Psoas muscle (tissue), 8 donors: ENCODE measurements at places on chromosomes 7 and 10.

DNA sequence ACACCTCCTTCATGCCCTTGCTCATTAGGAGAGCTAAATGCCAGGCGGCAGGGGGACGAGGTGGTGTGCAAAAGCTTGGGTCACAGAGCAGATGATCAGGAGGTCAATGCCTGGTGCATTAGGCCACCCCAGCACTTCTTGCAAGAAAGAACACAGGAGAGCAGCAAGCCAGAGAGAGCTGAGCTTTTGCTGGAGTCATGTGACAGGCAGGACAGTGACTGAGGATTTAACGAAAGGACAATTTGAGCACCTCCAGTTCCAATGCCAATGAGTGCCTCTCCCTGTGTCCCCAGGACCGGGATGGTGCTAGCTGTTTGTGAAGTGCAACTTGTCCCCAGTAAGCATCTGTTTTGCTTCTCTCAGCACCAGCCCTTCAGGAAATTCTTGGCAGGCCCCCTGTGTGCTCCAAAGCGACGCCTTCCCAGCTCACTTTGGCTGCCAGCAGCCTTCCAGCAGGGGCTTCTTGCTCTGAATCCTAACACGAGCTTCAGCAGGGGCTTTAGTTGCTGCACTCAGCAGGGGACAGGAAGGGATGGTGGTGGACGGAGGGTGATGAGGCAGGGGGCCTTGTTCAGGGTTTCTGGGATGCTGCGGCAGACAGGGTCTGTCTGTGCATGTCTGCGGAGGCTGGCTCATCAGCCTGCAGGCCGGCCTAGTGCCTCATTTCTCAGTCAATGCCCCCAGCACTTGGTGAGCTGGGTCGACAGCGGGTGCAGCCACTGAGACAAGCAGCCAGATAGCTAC lies 368.1 kb downstream of the RPS24 start:
- no peak for DNase-seq

DNA sequence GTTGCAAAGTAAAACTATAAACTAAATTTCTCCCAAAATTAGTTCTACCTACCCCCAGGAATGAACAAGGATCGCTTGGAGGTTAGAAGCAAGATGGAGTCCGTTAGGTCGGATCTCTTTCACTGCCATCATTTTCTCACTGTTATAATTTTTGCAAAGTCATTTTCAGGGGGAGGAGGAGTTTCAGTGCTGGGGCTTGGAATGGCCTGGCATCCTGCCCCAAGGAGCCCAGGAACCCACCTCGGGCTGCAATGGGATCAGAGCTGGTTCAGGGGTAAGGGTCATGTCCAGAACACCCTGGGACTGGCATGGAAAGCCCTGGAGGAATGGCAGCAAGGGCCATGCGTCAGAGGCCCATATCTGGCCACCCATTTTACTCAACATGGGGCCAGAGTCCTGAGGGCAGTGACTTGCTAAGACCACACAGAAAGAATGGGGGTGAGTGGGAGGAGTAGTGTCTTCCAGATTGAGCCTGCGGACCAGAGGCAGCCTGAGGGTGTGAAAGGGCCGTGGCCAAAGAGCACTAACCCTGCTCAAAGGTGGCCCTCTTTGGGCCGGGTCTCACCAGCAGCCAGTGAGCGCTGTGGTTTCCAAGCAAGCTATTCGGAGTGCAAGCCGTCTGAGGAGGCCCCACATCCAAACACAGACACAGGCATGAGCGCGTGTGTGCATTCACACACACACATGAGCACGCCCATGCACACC lies 31.8 kb downstream of the GPRIN2 start:
- DNase-seq = peak; percentile 11

GRCh38 chr7:36191292-36191920 lies 38.4 kb downstream of the EEPD1 start:
- DNase-seq = no peak

GRCh38 chr7:131359136-131359776 lies 31.6 kb downstream of the MKLN1 start:
- no peak for DNase-seq

- no peak for DNase-seq
These were observed 156.0 kb downstream of the EGFR start for GRCh38 chr7:55174856-55175255.

DNA sequence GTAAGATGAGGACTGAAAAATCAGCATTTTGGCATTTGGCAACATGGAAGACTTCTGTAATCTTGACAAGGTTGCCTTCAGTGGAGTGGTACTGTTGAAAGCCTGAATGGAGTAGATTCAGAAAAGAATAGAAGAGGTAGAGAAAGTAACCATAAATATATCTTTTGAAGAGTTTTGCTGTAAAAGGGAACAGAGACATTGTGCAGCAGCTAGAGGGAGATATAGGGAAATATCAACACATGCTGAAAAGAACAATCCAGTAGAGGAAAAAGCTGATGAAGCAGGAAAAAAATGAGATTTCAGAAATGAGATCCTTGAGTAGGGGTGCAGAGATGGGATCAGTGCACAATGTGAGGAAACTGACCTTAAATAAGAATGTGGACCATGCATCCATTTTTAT lies 60.0 kb downstream of the RAPGEF5 start:
- DNase-seq = no peak

- DNase-seq = peak; percentile 90
These were observed 56.0 kb downstream of the TACR2 start for GRCh38 chr10:69360485-69361302.

DNA sequence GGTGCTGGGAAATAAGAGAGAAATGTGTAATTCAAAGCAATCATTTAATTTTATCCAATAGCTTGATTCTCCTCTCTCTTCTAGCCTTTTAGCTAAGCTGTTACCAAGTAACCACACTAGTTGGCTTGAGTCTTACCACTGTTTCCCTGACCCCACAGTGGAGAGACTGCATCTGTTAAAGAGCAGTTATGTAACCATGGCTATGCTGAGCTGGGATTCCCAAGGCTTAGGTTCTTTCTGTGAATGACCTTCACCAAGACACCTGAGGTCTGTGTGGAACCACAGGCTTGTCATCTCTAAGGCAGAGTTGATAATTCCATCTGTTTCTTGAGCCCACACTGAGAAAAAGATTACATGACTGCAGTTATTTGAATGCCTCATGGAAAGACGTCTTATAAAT lies 47.7 kb upstream of the ATRNL1 start:
- no peak for DNase-seq

DNA sequence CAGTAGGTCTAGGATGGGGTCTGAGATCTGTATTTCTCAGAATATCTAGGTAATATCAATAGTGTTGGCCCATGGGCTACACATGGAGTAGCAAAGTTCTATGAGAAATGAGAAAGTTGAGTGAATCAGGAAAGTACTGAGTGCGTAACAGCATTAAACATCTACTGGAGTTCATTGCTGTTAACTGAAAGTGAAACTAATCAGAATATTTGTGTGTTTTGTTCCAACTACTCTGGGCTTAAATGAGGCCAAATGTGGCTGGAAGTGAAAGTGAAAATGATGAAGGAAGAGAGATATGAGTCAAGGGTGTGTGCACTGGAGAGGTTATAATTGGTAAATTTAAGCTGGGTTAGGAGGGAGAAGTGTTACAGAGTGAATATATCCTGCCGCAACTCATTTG lies 46.5 kb downstream of the TMEM106B start:
- no peak for DNase-seq

DNA sequence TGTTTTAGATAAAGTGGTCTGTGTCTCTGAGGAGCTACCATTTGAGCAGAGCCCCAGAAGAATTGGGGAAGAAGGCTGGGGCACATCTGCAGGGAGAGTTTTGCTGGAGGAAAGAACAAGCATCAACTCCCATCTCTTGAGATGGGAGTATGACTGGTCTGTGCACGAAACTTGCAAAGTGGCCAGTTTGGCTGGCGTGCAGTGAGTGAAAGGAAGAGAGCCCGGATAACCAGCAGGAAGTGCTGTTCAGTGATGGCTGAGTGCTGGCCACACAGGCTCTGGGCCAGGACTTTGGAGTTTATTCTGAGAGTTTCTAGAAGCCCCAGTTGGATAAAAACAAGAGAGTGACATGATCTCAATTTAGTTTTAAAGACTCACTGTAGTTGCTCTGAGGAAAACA lies 34.4 kb upstream of the SVIL start:
- no peak for DNase-seq

DNA sequence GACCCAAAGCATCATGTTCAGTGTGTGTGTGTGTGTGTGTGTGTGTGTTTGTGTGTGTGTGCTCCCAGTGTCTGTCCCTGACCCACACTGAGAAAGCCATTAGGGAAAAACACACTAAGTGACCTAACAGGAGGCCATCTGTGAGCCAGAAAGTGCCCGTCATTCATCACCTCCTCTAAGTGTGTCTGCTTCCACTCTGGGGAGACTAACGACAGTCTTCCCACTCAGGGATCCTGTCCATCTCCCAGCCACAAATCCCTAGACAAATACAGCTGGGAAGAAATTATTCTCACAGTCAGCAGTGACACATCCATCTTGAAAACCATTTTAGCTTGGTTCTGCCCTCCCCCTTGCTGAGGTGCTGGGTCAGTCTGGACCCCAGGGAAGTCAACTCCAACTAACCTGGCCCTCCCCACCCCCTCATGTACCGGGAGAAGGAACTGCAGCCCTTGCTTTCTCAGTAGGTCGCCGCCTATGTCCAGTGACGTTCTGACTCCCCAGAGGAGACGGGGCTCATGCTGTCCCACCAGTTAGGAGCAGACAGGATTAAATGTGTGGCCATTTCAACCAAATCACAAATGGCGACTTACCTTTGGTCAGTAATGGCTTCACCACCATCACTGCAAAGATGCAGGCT lies 296.5 kb upstream of the ZNF32 start:
- DNase-seq = no peak

GRCh38 chr7:156494960-156495359 lies 145.6 kb upstream of the RNF32 start:
- no peak for DNase-seq

- no peak for DNase-seq
These were observed 1.1 kb upstream of the PTPN12 start for GRCh38 chr7:77536017-77536412.
